Stimulated activated CD8-positive, alpha-beta memory T cell treated with anti-CD3 and anti-CD28 coated beads, Interleukin-4, amount 100 ng/mL, for 4 hours (primary cell): ENCODE measurements at places on chromosomes 11 and 22.

GRCh38 chr11:24046731-24047130 is 450.1 kb upstream of the LUZP2 start:
- DNase-seq: no peak

DNA sequence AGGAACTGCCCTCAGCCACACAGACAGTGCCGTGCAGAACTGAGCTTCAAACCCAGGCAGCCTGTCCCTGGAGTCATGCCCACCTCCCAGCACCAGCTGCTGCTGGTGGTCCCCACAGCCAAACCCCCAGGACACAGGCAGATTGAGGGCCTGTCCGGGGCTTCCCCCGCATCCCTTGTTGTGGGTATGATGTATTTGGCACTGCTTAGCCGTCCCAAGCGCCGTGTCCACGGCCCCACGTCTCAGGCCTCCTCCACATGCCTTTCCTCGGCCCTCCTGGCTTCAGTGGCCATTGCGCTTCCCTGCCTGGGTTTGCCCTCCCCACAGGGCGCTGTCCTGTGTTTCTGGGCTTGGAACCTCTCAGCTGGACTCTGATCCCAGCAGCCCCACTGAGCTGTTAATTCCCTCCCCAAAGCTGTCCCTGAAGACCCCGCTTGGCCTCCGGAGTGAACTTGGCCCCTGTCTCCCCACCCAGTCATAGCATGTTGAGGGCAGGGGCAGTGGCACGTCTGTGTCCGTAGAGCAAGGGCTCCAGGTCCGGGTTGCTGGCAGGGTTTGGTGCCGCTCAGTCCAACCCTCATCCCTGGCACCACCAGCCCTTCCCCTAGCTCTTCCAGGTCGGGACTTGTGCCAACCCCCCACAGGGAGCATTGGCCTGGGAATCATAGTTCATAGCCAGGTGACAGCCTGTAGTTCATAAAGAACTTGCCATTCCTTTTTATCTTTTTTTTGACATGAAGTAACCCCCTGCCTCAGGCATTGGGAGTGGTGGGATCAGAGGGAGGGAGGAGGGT is 34.5 kb upstream of the TEF start:
- no peak for DNase-seq

GRCh38 chr11:113339929-113340589 is 25.7 kb downstream of the TTC12 start:
- no peak for DNase-seq

DNA sequence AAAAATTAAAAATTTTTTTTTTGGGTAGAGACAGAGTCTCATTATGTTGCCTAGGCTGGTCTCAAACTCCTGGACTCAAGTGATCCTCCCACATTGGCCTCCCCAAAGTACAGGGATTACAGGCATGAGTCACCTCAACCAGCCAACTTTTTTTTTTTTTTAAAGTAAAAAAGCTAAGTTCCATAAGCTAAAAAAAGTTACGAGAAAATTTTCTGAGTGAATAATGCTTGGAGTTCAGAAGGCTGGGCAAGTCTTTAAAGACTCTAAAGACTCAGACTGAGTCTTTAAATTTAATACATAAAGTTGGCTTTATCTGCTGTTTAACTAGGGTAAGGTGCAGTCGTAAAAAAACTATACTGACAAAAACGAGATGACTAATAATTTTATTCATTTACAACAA is 5.6 kb downstream of the DDX6 start:
- no peak for DNase-seq

GRCh38 chr22:26964642-26965041 is 307.3 kb downstream of the MIAT start:
- no peak for DNase-seq

- DNase-seq: no peak
Observed at GRCh38 chr11:41245704-41246398, 213.6 kb downstream of the LRRC4C start.

DNA sequence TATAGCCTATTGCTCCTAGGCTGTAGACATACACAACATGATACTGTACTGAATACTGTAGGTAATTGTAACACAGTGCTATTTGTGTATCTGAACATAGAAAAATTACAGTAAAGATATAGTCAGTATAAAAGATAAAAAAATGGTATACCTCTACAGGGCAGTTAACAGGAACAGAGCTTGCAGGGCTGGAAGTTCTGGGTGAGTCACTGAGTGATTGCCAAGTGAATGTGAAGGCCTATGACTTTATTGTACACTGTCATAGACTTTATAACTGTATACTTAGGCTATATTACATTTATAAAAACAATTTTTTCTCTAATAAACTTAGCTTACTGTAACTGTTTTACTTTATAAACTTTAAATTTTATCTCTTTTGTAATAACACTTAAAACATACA is 332.4 kb upstream of the ARHGAP42 start:
- DNase-seq: no peak

GRCh38 chr11:125745979-125746378 is at the start of gene PATE1:
PATE1 (plus strand) TSS chr11:125746279; CDS start chr11:125746305, 26 bp downstream.
- no peak for DNase-seq
